Left forelimb (tissue), 1 donor: ENCODE measurements at places on chromosomes 4 and X.

DNA sequence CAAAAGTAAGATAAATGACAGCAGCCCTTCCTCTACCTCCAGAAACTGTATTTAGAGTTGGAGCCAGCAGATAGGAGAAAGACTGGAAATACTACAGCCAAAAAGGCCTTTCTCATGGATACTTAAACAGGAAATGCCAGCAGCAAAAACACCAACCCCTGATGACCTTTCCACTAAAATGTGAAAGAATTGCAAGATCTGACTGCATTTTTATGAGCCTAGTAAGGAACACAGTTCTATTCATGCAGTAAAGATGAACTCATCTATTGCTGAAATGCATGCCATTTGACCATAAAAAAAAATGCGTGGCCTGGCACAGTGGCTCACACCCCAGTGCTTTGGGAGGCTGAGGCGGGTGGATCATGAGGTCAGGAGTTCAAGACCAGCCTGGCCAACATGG is 19.9 kb downstream of the ABCG2 start:
- DNase-seq: no peak

- DNase-seq: no peak
Observed at GRCh38 chr4:145207934-145208333, 27.5 kb upstream of the OTUD4 start.

GRCh38 chrX:136975684-136976470 is 57.9 kb downstream of the GPR101 start:
- no peak for DNase-seq

- no peak for DNase-seq
Observed at GRCh38 chr4:86890790-86891189, 1.4 kb downstream of the C4orf36 start.

DNA sequence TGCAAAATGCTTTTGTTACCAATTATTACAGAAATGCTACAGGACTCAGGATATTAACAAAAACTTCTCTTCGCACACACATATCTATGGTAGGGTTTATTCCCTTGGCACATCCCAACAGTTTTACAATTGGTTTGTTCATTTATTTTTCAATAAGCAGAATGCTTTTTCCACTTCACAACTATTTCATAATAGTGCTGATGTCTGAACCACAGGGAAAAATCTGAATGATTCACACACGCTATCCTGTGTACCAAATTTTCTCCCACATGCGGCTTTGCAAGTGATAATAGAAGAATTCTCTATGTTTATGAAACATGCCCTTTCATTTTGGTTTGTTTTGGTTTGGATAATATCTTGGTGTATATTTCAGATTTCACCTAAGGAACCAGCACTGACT is 725.7 kb upstream of the TENM3 start:
- no peak for DNase-seq

DNA sequence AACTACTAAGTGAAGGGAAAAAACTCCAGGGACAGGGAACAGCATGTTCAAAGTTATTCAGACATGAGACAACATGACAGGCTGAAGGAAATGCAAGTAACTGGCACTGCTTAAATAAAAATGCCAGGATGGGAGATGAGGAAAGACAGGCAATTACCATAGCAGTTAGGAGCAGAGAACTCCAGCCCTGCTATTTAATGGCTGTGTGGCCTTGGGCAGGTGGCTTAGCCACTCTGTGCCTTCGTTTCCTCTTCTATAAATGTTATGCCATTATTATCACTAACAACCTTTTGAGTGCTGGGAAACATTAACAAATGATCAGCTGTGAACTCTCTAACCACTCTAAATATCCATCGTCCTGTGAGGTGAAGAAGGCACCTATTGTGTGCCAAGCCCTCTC is 32.7 kb downstream of the PROM1 start:
- no peak for DNase-seq

GRCh38 chr4:83257811-83258210 is 26.8 kb downstream of the COQ2 start:
- no peak for DNase-seq

- DNase-seq: no peak
Observed at GRCh38 chr4:22385611-22386011, 130.3 kb downstream of the ADGRA3 start.

- DNase-seq: no peak
Observed at GRCh38 chr4:15106399-15106798, 104.1 kb downstream of the CPEB2 start.

GRCh38 chrX:13569479-13570260 is at the start of gene EGFL6:
Gene EGFL6 (plus strand): TSS chrX:13569601. CDS start chrX:13569862, 261 bp downstream.
- DNase-seq: peak; percentile 54

GRCh38 chrX:27966492-27966891 is 14.8 kb downstream of the DCAF8L1 start:
- no peak for DNase-seq

DNA sequence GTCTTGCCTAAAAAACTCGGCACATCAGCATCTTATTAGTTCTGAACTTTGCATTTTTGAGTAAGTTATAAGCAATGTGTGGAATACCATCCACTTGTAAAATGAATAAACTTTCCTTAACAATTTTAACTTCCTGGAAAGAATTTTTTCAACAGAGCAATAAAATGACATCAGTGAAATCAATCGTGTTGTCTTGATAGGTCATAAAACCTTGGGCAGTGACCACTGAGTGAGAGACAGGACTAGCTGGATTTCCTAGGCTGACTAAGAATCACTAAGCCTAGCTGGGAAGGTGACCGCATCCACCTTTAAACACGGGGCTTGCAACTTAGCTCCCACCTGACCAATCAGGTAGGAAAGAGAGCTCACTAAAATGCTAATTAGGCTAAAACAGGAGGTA is 403.0 kb upstream of the CNKSR2 start:
- no peak for DNase-seq

DNA sequence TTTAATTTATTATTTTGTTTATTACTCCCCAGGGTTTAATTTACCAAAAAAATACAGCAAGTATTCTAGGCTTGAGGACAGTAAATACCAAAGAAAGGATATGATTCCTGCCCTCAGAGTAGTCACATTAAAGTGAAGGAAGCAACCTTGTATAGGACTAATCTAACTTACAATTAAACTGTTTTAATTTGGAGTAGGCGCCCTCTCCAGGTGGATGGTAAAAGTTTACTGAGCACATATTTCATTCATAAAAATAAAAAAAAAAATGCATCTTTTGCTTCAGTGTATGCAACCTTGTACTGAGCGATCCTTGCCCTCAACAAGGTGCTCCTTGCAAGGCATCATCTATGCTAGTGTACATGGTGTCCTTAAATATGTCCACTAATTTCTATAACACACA is 72.0 kb upstream of the MAGEB16 start:
- DNase-seq: no peak

DNA sequence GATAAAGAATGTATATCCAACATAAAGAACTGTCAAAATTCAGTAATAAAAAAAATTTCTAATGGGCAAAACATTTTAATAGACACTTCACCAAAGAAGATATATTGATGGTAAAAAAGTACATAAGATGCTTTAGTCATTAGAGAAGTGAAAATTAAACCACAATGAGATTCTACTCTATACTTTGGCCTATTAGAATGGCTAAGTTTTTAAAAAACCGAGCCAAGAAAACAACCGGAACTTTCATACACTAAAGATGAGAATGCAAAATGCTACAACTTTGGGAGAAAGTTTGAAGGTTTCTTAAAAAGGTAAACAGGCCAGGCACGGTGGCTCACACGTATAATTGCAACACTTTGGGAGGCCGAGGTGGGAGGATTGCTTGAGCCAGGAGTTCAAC is 20.8 kb downstream of the CNOT6L start:
- no peak for DNase-seq
